ENCODE measurements at places on chromosomes 3 and 15.
A peak's percentile ranks its signal among the peaks of the same experiment; 100 is the strongest.

DNA sequence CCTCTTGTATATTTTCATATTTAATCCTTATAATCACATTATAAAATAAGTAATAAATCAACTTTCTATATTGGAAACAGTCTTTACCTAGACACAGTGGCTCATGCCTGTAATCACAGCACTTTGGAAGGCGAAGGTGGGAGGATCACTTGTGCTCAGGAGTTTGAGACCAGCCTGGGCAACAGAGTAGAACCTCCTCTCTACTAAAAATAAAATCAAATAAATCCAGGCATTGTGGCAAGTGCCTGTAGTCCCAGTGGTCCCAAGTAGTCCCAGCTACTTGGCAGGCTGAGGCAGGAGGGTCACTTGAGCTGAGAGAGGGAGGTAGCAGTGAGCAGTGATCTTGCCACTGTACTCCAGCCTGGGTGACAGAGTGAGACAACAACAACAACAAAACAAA is 975.1 kb downstream of the ROBO1 start:
- DNase-seq: no peak

- no peak for DNase-seq
Observed at GRCh38 chr15:73873889-73874511, 636 bp downstream of the TBC1D21 start.

- no peak for DNase-seq
Observed at GRCh38 chr3:161305095-161305991, 66.0 kb downstream of the SPTSSB start.

GRCh38 chr3:32897001-32897601 is 54.3 kb upstream of the CCR4 start:
- no peak for DNase-seq

DNA sequence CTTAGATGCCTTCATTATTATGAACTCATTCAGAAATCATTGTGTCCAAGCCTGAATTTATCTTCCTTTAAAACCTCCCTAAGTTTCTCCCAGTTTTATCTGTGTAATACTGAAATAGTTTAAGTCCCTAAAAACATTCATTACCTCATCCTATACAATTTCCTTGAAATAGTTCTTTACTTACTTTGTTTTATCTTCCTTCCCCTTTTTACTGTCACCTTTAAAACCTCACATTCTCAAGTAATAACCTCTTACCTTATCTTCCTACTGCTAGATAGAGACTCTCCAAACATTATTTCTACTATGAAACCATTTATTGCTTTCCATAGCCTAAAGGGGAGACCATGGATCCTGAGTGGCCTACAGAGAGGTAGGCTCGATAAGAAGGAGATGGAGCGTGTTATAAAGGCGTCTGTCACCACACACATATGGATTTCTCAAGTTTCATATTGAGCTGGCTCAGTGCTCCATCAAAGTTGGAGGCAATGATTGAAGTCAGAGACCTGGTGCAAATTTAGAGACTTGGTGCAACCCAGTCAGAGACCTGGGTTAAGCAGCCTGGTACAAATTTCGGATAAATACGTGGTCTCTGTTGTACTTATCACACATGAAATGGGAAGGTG is 140.4 kb downstream of the NFKBIZ start:
- no peak for DNase-seq

DNA sequence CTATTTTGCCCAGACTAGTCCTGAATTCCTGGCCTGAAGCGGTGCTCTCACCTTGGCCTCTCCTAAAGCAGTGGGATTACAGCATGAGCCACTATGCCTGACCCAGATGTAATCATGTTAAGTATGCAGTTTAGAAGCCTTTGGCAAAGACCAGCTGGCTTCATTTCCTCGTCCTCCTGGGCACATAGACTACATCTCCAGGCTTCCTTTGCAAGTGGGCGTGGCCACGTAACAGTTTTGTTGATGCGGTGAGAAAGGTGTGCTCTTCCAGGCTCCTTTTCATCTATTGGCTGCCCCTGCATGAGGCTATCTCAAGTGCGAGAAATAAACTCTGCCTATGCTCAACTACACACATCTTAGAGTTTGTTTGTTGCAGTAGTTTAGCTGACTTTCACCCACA is 13.0 kb downstream of the SV2B start:
- DNase-seq: no peak

DNA sequence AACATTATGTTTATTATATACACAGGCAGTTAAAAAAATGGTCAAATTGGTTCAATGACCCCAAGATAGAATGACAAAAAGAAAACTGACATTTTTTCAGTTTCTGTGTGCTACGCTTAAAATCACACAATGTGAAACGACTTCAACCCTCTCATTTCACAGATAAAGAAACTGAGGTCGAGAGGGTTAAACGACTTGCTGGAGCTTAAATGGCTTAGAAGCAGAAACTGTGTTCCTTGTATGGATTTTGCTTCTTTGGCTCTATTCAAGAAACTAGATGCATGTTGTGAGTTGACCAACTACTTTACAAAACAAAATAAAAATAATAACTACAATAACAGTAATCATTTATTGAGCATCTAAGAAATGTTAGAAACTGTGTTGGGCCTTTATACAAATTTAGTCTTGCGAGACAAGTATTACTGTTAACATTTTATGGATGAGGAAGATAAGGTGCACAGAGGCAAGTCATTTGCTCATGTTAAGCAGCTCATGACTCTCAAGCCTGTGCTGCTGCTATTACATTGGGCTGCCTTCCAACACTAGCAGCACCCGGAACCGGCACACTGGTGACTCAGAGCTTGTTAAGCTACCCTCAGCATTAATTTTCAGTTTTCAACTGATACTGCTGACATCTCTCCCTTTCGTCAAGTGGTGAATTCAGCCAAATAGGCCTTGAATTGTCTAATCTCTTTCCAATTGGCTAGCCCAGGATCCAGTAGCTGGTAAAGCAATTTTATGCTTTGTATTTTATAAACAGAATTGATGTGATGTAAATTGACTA is 487.6 kb downstream of the NAALADL2 start:
- DNase-seq: peak; percentile 92

- no peak for DNase-seq
Observed at GRCh38 chr15:40498891-40499290, 28.1 kb downstream of the CHST14 start.

DNA sequence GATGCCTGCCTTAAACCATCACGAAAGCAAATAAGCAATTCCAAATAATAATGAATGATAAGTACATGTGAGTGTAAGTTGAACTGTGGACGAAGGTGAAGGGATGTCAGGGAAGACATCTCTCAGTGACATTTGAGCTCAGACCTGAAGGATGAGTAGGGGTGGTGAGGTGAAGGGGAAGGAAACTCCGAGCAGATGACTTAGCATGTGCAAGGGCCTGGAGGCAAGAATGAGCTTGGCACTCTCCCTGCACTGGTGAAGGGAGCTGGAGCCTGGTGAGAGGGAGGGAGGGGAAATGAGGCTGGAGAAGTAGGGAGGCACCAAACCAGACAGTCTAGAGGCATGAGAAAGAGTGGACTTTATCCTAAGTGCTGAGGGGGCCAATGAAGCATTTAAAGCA is 84.3 kb downstream of the MTHFS start:
- no peak for DNase-seq

DNA sequence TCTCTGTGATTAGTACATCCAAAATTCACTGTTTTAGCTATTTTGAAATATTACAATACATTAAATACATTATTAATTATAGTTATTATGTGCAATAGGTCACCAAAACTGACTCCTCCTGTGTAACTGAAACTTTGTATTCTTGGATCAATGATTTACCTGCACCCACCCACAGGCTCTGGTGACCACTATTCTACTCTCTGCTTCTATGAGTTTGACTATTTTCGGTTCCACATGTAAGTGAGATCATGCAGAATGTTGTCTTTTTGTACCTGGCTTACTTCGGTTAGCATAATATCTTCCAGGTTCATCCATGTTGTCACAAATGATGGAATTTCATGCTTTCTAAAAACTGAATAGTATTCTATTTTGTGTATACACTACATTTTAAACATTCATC is 43.8 kb downstream of the SLC2A2 start:
- DNase-seq: no peak

GRCh38 chr15:77505556-77505955 is 84.9 kb downstream of the HMG20A start:
- DNase-seq: no peak

GRCh38 chr15:43243020-43243645 is 22.3 kb upstream of the EPB42 start:
- DNase-seq: no peak

DNA sequence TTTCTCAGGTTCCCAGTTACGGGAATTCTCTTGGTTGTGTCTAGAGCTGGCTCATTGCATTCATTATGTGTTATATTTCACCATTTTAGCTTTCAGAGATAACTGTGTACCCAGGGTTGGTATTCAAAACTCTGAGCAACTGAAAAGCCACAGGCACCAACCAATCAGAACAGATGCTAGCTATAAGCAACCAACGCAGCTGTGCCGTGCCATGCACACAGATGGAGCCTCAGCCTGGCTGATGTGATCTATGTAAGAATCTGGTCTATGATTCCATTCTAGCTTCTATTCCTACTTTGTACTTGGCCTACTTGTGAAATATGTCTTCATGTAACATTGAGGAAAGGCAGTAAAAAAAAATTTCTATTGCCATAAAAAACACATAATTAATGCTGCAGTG is 95.0 kb upstream of the CCDC80 start:
- DNase-seq: no peak

DNA sequence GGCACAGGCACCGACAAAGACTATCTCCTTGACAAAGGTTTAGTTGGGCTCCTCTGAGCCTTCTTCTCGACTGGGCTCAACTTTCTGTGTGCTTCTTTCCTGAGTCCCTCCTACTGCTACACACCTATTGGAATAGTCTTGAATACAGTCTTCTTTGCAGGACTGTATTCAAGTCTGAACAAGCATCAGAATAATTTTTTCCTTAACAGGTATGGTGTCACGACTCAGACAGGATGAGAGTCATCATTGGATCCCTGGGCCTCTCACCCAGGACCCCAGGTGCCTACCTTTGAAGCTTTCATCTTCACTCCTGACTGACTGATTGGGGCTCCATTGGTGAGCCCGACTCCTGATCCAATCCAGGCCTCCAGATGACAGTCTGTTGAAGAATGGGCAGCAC is 66.3 kb downstream of the CRYGS start:
- no peak for DNase-seq

- no peak for DNase-seq
Observed at GRCh38 chr3:165617134-165617533, 220.1 kb downstream of the BCHE start.

GRCh38 chr3:4493941-4494894 is 1.1 kb downstream of the ITPR1 start:
- DNase-seq: no peak

- no peak for DNase-seq
Observed at GRCh38 chr3:38297947-38298711, 16.0 kb downstream of the SLC22A14 start.

DNA sequence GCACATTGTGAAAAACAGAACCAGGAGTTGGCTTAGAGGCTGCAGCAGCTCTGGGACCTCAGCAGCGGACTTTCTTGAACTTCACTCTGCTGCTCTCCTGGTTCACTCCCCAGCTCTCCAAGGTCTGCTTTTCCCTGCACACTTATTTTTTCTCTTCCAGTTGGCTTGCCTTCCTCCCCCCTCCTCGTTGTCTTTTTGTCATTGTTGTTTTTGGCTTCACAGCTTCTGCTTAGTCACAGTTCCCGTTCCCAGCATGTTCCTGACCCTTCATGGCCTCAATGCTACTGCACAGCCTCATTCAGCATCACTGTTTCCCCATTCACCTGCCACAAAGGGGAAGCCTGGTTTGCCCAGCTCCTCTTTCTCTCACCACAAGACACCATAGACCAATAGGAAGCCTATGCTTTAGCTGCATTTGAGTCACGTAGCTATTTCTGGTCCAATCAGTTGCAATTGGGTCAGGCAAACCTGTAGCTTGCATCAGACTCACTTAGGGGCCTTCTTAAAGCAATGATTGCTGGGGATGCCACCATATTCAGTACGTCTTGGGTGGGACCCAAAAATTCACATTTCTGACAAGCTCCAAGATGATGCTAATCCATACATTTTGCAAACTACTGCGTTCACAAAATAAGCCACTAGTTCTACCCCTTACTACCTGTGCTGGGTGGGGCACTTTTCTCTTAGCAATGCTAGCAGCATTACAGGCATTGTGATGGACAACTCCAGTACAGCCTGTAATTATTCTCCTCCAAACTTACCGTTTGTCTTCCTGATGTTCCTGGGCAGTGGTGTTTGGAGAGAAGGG is 7.8 kb upstream of the SUMF1 start:
- peak; percentile 87 for DNase-seq
